ENCODE measurements at places on chromosomes 1 and 21.

DNA sequence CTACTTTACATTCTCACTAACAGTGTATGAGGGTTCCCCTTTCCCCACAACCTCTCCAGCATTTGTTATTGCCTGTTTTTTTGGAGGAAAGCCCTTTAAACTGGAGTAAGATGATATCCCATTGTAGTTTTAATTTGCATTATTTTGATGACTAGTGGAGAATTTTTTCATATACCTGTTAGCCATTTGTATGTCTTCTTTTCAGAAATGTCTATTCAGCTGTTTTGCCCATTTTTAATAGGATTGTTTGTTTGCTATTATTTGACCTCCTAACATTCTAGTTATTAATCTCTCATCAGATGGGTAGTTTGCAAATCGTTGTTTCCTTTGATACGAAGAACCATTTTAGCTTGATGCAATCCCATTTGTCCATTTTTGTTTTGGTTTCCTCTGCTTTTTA is 165.0 kb downstream of the GLUL start:
- DNase-seq: no peak

- DNase-seq: no peak
Measured at GRCh38 chr1:74824497-74825107, 91.7 kb downstream of the TYW3 start.

GRCh38 chr21:37061926-37062592 is 10.8 kb downstream of the PIGP start:
- no peak for DNase-seq

DNA sequence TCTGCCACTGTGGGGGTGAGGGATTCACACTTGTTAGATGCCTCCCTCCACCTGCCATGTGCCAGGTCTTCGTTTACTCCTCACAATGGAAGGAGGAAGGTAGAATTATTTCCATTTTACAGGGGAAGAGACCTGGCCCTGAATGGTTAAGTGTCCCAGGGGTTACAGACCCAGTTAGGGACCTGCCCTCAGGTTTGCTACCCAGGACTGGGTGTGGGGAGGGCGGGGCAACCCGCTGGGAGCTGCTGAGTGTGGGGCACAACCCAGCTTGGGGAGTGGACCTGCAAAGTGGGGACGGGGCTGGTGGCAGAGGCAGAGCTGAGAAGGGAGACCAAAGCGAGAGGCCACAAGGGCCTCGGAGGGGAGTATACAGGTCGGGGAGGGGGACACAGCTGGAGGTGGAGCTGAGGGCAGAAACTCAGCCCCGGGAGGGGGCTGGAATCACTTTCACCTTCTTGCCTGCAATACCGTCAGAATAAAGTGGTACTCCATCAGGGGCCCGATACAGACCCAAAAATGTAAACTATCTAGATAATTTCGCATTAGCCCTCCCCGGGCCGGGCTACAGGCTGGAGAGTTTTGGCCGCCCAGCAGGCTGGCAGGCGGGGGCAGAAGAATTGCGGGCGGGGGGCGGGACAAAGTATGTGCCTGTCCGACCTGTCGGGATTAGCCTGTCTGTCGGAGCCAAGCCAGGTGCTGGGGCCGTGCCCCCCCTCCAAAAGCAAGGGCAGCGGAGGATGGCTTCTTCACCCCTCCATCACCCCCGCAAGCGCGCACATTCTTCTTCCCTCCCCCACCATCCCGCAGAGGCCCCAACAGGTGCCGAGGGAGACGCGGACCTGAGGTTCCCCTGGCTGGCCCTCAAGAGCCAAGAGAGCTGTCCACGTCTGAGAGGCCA is 1.4 kb downstream of the RSPO1 start:
- no peak for DNase-seq

DNA sequence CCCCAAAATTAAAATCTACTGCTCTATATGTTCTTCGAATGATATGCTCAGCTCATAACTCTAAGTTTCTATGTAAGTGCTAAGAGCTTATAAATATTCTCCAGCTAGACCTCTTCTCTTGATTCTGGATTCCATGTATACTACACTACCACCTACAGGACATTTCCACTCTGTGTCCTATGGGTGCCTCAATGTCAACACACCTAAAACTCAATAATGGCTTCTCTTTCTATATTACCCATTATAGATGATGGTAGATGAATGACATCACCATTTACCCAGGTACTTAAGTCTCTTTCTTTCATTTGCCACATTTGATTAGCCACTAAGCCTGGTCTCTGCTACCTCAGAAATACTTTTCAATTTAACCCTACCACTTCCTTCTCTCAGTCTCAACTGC is 41.3 kb downstream of the TBX19 start:
- DNase-seq: no peak

- no peak for DNase-seq
Measured at GRCh38 chr1:3078430-3078861, 9.4 kb downstream of the PRDM16 start.

DNA sequence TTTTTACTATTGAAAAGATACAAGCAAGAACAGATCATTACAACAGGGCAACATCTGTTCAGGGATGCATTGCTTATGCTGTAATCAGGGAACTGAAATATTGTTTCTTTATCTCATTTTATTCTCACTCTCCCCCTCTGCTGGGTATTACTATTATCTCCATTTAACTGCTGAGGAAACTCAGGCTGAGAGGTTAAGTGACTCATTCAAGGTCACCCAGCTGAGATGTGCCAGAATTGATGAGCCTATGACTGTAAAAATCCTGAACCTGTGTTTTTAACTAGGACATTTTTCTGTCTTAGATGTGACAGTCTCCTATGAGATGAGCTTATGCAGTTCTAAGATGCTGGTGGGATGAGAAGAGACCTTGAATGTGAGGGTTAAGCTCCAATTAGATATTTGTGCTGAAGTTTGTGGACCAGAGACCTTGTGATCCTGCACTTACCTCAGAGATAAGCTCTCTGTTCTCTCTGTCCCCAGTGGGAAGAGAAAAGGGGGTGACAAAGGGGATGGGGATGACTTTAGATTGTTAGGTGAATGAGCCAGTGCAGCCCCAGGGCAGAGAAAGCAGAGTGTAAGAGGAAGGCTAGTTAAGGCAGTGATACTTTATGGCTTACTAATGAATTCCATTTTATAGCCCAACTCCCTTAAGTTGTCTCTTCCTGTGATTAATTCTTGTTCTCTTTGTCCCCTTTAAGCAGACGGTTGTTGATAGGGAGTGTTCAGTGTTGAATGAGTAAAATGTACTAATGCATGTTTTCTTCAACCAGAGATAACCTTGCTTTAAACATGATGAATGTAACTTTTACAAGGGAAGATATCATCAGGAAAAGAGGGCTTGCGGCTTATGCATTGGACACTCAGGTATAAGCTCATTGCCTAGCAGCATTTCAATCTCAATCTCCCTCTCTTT is 111.4 kb downstream of the HLX start:
- no peak for DNase-seq

- DNase-seq: no peak
Measured at GRCh38 chr21:43880111-43880985, 15.3 kb downstream of the AGPAT3 start.

GRCh38 chr1:109084563-109085517 is 5.7 kb upstream of the TMEM167B start:
- DNase-seq: no peak

DNA sequence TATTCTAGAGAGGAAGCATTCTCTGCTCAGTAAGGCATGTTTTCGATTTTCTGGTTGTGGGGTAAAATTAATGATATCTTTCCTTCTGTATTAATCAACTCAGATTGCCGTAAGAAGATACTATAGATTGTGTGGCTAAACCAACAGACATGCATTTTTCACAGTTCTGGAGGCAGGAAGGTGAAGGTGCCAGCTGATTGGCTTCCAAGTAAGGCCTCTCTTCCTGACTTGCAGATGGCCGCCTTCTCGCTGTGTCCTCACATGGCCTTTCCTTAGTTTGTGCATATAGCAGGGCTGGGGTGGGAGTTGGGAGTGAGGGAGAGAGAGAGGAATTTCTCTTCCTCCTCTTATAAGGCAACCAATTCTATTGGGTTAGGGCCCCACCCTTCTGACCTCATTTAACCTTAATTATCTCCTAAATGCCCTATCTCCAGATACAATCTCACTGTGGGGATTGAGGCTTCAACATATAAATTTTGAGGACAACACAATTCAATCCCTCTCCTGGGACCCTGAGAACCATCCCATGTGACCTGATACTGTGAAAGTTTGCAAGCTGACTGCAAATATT is 52.3 kb upstream of the MRPS6 start:
- no peak for DNase-seq

GRCh38 chr1:74478979-74479378 is 33.4 kb downstream of the LRRC53 start:
- DNase-seq: no peak

DNA sequence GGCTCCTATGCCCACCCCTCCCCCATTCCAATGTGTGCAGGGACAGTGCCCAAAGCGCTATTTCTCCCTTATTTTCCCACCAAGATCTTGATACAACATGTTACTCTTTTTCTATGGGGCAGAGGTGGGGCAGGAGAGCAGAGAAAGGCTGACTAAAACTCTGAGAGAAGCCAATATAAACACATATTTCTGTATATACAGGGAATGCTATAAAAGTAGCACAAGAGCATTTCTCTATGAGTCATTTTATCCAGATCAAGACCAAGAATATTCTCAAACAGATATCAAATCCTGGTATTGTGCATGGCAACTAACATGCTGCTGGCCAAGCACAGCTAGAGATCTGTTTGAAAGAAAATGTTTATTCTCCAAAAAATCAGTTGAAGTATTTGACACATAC is 7.3 kb downstream of the WDR26 start:
- no peak for DNase-seq

DNA sequence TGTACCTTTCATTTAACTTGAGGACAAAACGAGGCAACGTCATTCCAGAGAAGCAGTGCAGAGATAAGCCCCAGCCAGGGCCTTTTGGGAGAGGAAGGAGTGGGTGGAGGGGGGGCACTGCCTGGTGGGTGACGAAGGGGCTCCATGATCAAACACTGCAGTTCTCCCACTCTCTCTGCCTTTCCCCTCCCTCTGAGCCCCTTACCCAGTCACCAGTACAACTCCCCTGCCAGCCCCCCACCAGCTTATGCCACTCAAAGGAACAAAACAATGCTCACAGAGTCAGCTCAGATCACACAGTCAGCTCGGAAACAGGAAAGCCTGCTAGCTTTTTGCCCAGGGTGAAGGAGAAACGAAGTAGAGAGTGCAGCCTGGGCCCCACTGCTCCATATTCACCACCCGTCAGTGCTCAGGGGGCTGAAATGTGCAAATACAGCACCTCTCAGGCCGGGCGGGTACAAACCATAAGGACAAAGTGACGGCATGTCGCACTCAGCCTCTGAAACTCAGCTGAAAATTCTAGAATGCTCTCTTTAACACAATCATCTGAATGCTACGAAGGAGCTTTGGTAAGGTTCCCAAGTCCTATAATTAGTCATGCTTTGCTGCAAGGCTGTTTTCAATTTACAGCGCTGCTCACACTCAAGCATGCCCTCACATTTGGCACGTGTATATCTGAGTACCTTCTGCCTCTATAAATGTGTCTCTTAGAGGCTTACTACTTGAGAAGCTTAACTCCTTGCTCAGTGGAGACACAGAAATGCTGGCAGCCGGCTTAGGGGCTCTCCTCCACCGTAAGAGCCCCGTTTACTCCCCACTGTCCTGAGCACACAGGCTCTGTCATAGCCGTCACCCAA is 65.8 kb upstream of the RAB4A start:
- DNase-seq: no peak

- DNase-seq: no peak
Measured at GRCh38 chr1:194084755-194085154, 898.3 kb upstream of the B3GALT2 start.

DNA sequence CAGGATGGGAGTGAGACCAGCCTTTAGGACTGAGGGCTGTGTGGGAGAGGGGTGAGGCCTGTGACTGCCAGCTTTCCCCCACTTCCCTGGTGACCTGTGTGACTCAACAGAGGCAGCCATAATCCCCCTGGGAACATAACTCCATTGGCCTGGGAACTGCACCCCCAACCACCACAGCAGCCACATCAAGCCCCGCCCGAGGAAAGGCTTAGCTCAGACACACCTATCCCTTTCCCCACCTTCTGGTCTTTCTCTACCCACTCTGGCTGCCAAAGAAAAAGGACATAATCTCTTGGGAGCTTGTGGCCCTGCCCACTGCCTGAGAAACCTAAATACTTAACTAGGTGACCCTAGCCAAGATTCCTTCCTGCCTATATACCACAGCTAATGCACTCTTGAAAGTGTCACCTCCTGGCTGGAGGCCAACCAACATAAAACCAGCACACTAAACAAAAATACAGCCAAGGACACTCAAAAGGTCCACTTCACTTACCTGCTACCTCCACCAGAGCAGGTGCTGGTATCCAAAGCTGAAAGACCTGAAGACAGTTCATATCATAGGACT is 406.6 kb upstream of the CAMK1G start:
- DNase-seq: no peak

DNA sequence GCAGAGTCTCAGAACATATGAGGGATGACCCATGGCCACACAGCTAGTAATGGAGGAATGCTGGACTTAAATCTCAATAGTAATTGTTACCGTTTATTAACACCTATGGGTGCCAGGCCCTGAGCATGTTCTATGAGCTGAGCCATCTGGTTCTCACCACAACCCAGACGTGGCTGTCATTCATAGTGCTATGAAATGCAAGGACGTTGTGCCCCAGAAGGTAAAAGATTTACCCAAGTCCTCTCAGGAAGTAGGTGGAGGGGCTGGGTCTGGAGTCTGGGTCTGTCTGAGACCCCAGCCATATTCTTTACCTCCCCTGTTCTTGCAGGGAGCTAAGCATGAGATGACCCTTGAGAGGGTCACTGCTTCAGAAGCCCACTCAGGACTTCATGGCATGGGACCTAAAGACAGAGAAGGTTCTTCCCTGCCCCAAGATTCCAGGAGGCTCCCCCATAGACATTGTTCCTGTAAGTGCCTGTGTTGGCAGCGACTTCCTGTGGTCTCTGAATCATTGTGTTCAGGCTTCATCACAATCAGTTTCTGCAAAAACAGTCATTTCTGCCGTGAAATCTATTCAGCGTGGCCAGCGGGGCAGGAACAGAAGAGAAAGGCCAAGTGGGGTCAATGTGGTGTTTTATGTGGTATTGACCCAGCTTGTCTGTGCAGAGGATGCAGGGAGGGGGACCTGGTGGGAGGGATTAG is 475.4 kb downstream of the PTPRU start:
- DNase-seq: no peak

GRCh38 chr1:25861316-25862286 is 2.3 kb upstream of the AUNIP start:
- no peak for DNase-seq

GRCh38 chr1:116690849-116691406 is 23.4 kb upstream of the IGSF3 start:
- no peak for DNase-seq

GRCh38 chr1:153498746-153499145 is 37.0 kb downstream of the S100A6 start:
- no peak for DNase-seq

Data from effector memory CD8-positive, alpha-beta T cell (primary cell).